Activated CD8-positive, alpha-beta T cell treated with anti-CD3 and anti-CD28 coated beads, Interleukin-2, amount 10 ng/mL, durations not matched to agents 7 days and 5 days (primary cell): ENCODE measurements at places on chromosomes 11 and 22. TPM values are rescaled to one million over a fixed set of nuclear protein-coding genes. Genes with fewer than 3 reads are reported as not detected.

NRIP3 gene
- 0.11 TPM for total RNA-seq

SMIM35 gene
- 2.2 TPM for total RNA-seq

FXYD2 gene
- total RNA-seq = 22.5 TPM

NAALAD2 gene
- total RNA-seq = not detected

ZNF214 gene
- not detected for total RNA-seq

APOA1 gene
- total RNA-seq = not detected

BRMS1 gene
- 53.2 TPM for total RNA-seq

PEX26 gene
- 44.4 TPM for total RNA-seq

DNA sequence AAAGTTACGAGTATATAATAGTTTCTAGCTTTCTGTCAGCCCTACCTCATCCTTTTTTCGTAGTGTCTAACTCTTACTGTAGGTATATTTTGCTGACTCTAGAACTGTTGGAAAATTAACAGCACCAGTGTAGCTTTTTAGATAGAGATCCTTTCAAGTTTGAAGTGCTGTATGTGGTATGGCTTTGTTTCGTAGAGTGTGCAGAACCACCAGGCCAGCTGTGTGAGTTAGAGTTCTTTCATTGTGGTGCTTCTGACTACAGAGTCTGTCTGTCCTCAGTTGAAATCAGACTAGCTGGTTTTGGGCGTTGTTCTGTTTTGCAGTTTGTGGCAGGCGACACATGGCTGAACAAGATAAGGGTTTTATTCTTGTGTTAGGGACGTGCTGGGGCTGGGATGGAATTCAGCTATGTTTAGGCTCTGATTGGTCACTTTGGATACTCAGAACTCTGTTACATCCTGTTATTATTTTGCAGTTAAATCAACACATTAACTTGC, 3.2 kb downstream of the ARHGEF12 start:
- DNase-seq = peak; percentile 26

DNA sequence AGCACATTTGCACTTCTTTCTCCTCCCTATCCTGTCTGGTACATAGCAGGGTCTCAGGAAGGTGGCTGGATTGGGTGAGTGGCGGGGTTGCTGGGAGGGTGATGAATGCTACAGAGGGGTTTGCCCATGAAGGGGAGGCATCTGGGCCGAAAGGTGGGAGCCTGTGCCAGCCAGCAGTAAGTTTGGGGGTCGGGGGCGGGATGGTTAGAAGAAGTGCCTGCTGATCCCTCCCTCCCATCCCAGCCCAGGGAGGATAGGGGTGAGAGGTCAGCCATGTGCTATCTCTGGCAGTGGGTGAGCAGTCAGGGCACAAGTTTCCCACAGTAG, 2.8 kb downstream of the CD82 start:
- no peak for DNase-seq

DNA sequence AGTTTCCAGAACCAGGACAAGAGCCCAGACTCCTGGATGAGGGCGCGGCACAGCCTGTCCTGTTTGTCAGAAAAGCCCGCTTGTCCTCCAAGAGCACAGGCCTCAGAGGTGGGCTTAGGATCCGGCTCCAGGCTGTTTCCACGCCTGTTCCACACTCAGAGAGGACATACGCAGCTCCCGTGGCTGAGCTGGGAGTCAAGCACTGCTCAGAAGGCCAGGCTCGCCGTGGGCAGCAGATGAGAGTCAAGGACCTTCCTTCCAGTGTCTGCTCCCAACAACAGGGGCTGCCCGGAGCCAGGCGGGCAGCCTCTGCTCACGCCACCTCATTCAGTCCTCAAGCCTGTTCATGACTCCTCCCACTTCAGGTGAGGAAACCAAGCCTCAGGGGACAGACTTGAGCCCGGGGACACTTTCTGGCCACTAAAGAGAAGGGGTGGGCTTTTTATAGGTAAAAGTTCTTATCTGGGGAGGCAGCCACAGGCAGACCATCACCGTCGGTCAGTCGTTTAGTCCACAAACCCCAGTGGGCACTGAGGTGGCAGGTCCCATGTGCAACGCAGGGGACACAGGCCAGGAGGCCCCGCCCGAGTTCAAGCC, 3.8 kb downstream of the CYB5R3 start:
- DNase-seq = no peak

DNA sequence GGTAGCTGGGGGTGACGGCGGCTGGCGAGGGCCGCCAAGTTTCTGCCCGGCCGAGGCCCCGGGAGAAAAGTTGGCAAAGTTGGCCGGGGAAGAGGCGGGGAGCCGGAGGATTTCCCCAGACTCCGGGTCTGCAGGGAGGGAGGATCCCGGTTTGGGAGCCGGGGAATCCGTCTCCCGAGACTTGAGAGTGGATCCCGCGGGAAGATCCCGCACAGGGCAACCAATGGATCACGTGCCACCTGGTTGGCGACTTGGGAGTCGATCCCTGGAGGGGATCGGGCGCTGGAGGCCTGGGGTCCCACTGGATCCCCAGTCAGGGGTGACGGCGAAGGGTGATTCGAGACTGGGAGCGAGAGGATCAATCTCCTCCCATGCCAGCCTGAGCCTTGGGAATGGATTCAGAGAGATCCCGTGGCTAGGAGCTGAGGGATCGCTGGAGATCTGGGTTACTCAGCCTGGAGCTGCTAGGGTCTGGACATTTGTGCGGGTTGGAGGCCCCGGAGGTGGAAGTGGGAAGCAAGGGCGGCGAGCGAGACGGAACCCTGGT, 394 bp downstream of the KIAA1671 start:
- no peak for DNase-seq

DNA sequence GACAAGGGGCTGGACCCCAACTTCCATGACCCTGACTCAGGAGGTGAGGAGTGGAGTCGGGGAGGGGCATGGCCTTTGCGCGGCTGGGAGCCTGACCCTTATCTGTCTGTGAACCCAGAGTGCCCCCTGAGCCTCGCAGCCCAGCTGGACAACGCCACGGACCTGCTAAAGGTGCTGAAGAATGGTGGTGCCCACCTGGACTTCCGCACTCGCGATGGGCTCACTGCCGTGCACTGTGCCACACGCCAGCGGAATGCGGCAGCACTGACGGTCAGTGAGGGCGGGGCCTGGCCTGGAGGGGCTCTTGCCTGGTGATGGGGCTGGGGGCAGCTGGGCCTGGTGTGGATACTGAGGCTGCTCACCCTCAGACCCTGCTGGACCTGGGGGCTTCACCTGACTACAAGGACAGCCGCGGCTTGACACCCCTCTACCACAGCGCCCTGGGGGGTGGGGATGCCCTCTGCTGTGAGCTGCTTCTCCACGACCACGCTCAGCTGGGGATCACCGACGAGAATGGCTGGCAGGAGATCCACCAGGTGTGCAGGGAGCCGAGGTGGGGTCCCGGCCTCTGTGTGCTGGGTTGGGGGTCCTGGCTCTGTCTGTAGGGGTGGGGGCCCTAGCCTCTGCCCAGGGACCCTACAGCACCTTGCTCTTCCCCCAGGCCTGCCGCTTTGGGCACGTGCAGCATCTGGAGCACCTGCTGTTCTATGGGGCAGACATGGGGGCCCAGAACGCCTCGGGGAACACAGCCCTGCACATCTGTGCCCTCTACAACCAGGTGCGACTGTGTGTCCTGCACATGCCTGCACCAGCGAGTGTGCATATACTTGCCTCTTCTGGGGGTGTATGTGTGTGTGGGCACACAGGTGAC, 6.3 kb downstream of the SHANK3 start:
- no peak for DNase-seq

GRCh38 chr22:30649430-30650007, 13.9 kb downstream of the SLC35E4 start:
- peak; percentile 77 for DNase-seq

- no peak for DNase-seq
These were observed 121.7 kb upstream of the CRYBB3 start for GRCh38 chr22:25077964-25078363.

- DNase-seq = no peak
These were observed 12.4 kb upstream of the LIPT2 start for GRCh38 chr11:74505911-74506310.

GRCh38 chr11:95137299-95137698, 47.7 kb downstream of the ENDOD1 start:
- no peak for DNase-seq

DNA sequence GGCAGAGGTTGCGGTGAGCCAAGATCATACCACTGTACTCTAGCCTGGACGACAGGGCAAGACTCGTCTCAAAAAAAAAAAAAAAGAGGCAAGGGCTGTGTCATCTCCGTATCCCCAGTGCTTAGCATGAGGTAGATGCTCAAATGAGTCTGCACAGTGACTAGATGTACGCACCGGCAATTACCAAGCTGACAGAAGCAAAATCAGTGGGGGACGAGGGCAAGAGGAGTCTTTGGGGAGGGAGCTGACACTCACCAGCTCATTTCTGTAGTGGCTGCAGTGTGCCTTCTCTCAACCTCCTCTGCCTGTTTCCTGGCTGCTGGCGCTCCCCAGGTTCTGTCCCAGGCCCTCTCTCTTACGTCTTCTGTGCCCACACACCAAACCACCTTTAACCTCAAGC, 69.9 kb downstream of the PACSIN2 start:
- DNase-seq = no peak

GRCh38 chr22:30874431-30875370, 93.9 kb downstream of the MORC2 start:
- DNase-seq = no peak

- DNase-seq = no peak
These were observed 30.2 kb upstream of the CLTCL1 start for GRCh38 chr22:19321757-19322156.

DNA sequence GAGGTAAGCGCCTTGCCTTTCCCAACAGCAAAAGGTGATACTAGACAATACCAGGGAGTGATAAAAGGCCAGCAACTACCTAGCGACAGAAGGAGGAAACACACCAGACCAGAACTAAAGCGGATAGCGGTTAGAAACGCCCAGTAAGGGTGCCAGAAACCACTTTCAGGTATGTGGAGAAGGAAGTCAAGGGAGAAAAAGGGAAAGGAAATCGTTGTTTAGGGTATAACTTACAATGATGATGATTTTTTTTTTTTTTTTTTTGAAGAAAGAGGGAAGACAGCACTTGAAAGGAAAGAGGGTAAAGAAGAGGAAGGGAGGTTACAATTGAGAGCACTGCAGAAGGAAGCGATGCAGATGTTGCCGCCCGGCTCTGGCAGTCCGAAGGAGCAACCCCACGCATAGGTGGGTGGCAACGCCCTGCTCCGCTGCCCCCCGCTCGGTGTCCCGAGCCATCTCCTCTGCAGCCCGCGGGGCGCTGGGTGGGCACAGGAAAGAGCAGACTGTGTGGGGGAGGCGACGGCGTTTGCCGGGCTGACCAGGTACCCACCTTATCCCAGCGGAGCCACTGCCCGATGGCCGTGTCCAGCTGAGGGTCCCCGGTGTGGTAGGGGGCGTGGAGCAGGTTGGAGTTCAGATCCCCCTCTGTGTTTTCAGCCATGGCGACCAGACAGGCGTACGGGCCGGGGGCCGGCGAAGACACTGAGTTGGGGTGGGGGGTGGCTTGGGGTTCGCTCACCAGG, 561 bp downstream of the PGM2L1 start:
- DNase-seq = peak; percentile 61

DNA sequence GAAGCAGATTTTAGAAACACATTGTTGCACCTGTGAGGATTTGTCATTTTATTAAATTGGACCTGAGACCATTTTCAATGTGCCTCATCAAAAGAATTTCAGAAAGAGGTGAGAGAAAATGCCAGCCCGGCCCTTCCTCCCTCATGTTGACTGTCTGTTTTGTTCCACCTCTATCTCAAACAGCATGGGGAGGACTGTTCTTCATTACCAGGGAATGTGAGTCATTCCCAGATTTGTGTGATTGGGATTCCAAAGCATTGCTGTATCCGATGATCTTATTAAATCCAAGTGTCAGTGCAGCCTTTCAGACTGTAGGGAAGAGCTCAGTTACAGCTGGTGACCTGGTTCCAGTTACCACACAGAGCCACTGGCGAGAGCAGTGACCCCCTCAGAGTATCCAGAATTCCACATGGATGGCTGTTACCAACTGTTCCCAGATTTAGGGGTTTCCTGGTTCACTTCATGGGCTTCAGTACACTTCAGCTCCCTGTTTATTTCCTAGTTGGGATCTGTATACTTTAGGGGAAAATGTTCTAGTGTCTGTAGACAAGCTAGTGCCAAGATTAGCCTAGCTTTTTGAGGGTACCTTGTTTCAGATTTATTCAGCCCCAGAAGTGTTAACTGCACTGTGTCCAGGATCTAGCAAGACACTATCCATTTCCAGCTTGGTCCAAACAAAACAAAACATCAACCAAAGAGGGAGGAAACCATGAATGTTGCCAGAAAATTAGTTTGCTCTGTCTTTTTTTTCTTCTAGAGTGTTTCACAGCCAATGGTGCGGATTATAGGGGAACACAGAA, 20.9 kb downstream of the KREMEN1 start:
- DNase-seq = no peak

GRCh38 chr22:44365832-44366231, 53.1 kb upstream of the SHISAL1 start:
- no peak for DNase-seq

DNA sequence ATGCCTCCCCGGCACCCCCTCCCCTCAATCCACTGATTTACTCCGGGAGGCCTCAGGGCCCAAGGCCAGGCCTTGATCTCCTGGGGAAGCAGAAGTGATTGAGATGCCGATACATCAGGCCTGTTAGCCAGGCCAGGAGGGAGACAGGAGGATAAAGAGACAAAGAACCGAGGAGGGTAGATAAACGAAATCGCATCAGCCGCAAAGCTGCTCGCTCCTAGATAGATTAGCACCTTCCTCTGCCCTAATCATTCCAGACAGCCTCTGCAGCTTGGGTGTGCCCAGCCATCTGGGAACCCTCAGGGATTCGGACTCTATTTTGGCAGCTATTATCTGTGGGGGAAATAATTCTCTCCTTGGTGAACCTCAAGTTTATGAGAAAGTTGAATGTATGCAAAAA, 121.2 kb downstream of the ABTB2 start:
- DNase-seq = no peak

DNA sequence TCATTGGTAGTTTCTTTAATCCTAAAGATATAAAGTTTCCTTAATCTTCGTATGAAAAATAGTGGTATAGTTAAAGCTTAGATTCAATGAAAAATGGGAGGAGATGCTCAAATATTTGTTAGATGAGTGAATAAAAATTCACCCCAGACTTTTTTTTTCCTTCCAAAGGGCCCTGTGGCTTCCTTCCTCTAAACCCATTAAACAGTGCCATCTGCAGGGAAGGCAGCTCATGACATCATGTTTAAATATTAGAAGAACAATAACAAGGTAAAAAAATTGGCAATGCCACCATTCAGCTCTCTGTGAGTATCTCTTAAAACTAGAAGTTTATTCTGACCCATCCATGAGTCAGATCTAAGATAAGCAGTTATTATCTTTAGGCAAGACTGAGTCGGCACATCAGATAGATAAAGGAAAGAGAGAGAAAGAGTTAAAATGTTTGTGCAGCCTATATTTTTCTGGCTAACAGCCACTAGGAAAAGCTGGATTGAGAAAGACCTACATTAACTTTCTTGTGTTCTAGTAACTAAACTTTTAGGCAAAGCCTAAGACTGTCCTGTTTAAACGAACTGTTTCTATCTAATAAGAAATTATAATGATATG, 19.1 kb upstream of the OOSP1 start:
- peak; percentile 56 for DNase-seq

- DNase-seq = no peak
These were observed 770.6 kb upstream of the CCDC90B start for GRCh38 chr11:84056653-84057376.

- DNase-seq = no peak
These were observed 270.0 kb downstream of the LARGE1 start for GRCh38 chr22:33650244-33650643.
